Fibroblast of villous mesenchyme (primary cell): ENCODE measurements at places on chromosomes 7 and 10. TPM values are rescaled to one million over a fixed set of nuclear protein-coding genes. Genes with fewer than 3 reads are reported as not detected.

INSYN2A gene
- under 0.01 TPM in 2 replicates for total RNA-seq

DNA sequence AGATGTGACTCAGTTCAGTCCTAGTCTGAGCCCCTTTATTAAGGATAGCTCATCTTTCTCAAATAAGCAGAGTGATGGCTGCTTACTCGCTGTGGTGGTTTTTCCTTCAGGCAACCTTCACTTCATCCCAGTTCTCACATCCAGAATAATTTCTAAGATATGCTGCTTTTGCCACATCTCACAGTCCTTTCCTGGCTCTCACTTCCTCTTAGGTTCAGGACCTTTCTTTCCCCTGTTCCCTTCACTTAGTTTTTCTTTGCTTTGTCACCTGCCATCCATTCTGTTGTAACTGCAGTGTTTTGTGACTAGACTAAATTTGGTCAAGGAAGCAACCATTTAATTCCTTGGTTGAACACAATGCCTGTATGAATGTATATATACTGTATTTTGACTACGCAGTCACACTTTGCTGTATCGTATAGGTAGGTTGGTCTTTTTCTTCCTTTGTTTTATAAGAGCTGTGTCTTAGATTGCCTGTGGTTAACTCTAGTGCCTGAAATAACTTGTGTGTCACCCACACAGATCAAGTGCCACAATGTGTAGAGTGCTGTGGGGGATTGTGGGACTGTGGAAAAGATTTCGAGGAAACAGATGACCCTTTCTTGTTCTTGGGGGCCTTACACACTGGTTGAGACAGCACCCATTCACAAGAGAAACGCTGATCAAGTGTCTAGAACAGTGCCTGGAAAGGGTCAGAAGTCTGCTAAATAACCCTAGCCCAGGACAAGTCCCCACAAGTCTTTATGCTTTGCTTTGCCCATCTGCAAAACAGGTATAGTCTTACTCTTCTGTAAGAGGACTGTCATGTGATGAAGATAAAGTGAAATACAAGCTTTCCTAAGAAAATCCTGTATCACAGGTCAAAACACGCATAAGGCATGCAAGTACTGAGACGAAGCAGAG is 2.6 kb downstream of the ZNF655 start:
- no peak for DNase-seq

PDE6C gene
- not detected in 2 replicates for total RNA-seq

- DNase-seq = no peak
Observed at GRCh38 chr10:86667421-86668181, 710 bp upstream of the LDB3 start.

SPDYE6 gene
- not detected in 2 replicates for total RNA-seq

DNA sequence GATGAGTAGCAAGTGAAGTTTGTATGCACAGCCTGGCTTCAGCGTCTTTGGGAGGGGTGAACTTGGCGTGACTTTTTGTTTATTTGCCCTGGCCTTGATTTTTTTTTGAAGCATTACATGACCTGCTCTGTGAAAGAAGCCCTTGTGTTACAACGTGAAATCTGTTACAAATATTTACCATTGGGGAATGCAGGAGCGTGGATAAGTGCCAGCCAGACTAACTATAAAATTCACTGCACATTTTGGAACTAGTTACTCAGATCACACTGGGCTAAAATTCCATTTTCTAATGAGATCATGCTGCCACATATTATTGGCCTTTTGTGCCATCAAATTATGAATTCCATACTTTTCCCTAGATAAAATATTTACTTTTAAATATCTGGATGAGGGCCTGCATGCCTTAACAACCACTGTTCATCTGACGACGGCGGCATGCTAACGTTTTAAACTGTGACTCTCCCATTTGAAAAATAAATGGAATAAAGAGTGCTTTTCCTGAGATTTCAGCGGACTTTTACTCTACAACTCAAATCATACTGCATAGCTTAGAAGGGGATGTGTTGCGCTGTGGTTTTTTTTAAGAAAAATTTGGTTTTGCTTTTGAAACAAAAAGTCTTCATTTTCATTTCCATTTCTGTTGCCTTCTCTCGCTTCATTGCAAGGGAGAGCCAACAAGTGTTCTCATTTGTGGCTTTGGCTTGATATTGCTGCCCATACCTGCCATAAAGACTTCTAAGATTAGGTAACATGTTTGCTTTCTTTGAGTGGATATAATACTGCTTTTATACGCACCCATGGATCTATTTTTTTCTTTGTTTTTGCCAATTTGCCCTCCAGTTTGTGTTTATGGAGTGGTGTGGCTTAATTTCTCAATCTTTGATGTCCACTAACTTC is 352.2 kb downstream of the TFEC start:
- peak; percentile 64 for DNase-seq

DNA sequence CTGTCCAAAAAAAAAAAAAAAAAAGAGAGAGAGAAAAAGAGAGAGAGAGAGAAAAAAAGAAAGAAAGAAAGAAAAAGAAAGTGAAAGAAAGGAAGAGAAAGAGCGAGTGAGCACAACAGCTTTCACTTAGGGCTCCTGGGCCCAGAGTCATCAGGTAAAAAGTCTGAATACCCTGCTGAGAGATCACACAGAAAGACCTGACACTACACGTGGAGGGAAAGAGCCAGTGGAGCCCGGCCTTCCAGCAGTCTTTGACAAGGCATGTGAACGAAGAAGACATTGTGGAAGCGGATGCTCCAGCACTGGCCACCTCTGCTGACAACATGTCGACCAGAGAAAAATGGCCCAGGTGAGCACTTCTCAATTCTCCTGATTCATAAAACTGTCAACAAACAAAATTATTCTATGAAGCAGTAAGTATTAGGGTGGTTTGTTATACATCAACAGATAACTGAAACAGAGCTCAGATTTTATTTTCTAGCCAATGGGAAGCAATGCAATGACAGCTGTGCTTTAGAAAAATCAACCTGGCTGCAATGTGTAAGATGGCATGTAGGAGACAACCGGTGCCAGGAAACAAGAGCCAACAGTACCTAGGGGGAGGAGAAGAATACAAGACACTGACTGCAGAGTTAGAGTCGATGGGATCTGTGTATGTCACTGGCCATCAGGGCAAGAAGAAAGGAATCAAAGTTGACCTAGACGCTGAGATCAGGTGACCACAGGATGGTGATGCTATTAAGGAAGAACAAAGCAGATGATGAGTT is 4.4 kb downstream of the RNF216 start:
- DNase-seq = no peak

CACNB2 gene
- total RNA-seq = under 0.01 and 1.3 TPM in 2 replicates

DNA sequence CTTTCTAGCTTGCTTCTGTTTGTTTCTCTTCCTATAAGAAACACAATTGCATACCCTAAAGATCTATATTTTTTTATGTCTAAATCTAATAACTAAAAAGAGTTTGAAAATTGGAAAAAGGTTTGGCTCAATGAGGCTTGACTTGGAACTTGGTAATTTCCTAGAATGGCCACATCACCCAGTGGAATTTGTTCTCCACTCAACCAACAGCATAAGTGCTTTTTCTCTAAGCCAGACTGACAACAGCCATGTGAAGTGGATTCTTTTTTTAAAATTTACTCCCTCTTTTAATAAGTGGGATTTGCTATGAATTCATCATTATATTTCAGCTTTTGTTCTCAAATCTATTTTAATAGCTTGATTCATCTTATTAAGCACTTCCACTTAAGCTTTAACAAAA is 33.8 kb downstream of the GBF1 start:
- DNase-seq = no peak

DNA sequence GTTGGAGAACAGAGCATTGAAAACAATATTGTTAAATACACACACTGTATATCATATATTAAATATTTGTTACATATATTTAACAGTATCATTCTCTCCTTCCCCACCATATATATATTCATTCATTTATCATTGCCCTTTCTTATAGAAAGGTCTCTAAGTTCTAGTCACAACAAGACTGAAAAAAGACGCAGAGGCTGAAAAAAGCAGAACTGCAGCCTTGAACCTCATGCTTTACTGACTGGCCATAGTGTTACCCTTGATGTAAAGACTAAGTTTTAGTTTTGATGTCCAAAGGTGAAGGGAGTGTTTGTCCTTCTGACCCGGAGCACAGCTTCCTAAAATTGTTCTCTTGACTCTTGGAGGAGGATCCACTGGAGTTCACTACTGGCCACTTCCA is 247.9 kb downstream of the PTEN start:
- DNase-seq = no peak
